ENCODE measurements at places on chromosomes 3 and 15. TPM values are rescaled to one million over a fixed set of nuclear protein-coding genes. Genes with fewer than 3 reads are reported as not detected.

Gene AGBL1
- 0.73 TPM for total RNA-seq

Gene PLCB2
- total RNA-seq: 1.1 TPM

Gene STXBP5L
- total RNA-seq: not detected

Gene DUOXA1
- under 0.01 TPM for total RNA-seq

Gene MAPKAPK3
- total RNA-seq: 55.6 TPM

Gene TMEM41A
- total RNA-seq: 13.4 TPM

Data from melanocyte of skin (primary cell).